Vagina (tissue), 2 donors: ENCODE measurements at places on chromosomes 7 and 10. TPM values are rescaled to one million over a fixed set of nuclear protein-coding genes. Genes with fewer than 3 reads are reported as not detected.

GRCh38 chr7:28533731-28534531 lies 121.6 kb downstream of the CREB5 start:
- no peaks in the 10 kb centered on the region for H3K27me3 ChIP-seq
- no peak overlapping the region for H3K27ac ChIP-seq
- DNase-seq: no peak
- H3K4me1 ChIP-seq: peaks cover 7% of the 10 kb centered on the region

DNA sequence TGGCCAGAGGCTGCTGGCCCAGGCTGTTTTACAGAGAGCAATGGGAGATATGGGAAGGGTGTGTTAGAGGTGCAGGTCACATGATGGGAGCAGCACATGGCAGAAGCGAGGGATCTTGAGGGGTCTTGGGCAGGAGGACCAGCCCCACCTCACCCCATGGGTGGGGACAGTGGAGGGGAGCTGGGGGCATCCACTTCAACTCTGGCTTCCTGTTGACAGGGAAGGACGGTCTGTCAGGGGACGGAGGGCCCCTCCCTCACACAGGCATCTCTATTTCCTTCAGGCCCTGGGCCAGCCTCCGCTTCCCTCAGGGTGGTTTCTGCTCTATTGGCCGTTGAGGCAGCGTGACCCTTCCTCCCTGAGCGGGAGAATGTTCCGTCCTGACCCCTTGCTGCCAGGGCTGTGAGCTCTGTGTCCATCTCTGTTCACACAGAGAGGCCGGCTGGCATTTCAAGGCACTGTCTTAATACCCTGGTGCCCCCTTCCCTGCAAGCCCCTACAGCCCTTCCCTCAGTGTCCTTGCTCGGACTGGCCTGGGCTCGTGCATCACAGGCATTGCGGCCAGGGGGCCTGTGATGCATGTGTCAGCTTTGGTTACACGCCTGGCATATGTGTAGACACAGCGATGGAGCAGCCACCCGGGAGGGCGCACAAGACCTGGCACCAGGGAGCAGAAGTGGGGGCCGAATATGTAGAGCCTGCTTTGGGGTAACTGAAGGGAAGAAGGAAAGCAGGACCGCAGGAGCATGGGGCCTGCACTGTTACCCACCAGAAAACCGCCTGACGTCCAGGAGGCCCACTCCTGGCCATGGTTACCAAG lies 31.8 kb downstream of the RAMP3 start:
- H3K4me1 ChIP-seq: no peaks in the 10 kb centered on the region
- no peak overlapping the region for H3K4me3 ChIP-seq
- no peaks in the 10 kb centered on the region for H3K27me3 ChIP-seq
- DNase-seq: peak; percentile 82

- no peak for DNase-seq
- no peaks in the 10 kb centered on the region for H3K36me3 ChIP-seq
- H3K27me3 ChIP-seq: no peaks in the 10 kb centered on the region
- H3K4me1 ChIP-seq: no peaks in the 10 kb centered on the region
- H3K27ac ChIP-seq: no peak overlapping the region
Measured at GRCh38 chr7:41771717-41772116, 68.8 kb upstream of the INHBA start.

DNA sequence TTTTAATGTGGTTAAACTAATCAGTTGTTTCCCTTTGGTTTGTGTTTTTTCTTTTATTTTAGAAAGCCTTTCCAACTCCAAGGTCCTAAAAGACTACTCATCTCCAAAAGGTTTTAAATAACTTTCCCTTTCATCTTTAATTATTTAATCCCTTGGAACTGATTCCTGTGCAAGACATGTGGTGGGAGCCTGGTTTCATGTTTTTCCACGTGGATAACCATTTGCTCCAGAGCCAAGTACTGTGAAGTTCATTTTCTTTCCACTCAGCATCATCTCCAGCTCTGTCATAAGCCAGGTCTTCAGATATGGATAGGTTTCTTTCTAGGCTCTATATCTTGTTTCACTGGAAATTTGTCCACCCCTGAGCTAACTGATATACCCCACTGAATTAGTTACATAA lies 16.7 kb downstream of the PPP1R3C start:
- H3K4me3 ChIP-seq: no peak overlapping the region
- no peaks in the 10 kb centered on the region for H3K36me3 ChIP-seq
- no peak overlapping the region for H3K27ac ChIP-seq
- peaks cover 17% of the 10 kb centered on the region for H3K4me1 ChIP-seq

The RPEL1 gene
- total RNA-seq: not detected
